ENCODE measurements at places on chromosomes 13 and 19.

GRCh38 chr13:33312150-33312860 lies 26.8 kb upstream of the STARD13 start:
- DNase-seq = no peak

GRCh38 chr19:18629166-18630088 lies 7.4 kb upstream of the KLHL26 start:
- DNase-seq = no peak

DNA sequence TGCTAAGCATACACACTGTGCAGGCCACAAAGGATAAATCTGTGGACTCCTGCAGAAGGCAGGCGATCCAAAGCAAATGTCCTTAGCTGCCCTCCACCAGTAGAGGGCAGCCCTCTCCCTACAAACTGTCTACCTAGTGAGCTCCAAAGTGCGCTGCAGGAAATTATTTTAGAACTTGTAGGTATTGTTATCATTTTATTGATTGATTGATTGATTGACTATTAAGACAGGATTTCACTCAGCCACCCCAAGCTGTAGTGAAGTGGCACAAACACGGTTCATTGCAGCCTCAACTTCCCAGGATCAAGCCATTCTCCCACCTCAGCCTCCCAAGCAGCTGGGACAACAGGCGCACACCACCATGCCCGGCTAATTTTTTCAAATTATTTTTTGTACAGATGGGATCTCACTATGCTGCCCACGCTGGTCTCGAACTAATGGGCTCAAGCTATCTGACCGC lies 37.3 kb downstream of the RNF6 start:
- DNase-seq = peak; percentile 85

GRCh38 chr13:107157271-107157670 lies 589.3 kb upstream of the ARGLU1 start:
- no peak for DNase-seq

- DNase-seq = peak; percentile 86
These were observed 30.2 kb downstream of the C19orf81 start for GRCh38 chr19:50679177-50680125.

- no peak for DNase-seq
These were observed 4.3 kb downstream of the TMEM161A start for GRCh38 chr19:19133985-19134384.

GRCh38 chr13:54913668-54914067 lies 1885.1 kb downstream of the OLFM4 start:
- no peak for DNase-seq

DNA sequence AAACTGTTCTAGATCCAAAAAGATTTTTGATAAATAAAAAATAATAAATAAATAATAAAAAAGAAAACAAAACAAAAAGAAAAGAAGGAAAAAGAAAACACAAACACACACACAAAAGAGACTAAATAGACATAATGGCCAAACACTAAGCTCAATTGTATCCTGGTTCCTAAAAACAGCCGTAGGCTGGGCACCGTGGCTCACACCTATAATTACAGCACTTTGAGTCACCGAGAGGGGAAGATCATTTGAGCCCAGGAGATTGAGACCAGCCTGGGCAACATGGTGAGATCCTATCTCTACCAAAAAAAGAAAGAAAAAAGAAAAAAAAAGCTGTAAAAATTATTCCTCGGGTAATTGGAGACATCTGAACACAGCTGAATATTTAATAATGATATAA lies 8.9 kb downstream of the ETHE1 start:
- DNase-seq = no peak

- DNase-seq = no peak
These were observed 81.8 kb upstream of the SIAH3 start for GRCh38 chr13:45933203-45933908.

DNA sequence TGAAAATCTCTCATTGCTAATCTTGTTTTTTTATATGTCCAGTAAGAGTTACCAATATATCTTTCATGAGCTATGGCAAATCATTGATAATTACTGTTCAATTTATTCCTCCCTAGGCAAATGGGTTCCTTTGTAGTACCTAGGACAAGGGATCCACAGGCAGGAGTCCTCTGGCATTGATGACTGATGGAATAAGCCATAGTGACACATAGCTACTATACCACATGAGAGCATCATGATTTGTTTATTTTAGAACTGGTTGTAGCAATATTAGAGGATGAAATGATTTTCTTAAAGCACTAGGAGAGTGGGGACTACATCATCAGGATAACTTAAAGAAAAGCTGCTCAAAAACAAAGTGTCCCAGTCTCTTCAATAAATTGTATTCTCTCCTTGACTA lies 21.7 kb upstream of the MAB21L1 start:
- no peak for DNase-seq

Measured in WERI-Rb-1 (cell line).